ENCODE measurements at places on chromosomes 1 and 21.
A peak's percentile ranks its signal among the peaks of the same experiment; 100 is the strongest.

GRCh38 chr1:41611068-41611931, 126.8 kb upstream of the EDN2 start:
- no peak for DNase-seq

DNA sequence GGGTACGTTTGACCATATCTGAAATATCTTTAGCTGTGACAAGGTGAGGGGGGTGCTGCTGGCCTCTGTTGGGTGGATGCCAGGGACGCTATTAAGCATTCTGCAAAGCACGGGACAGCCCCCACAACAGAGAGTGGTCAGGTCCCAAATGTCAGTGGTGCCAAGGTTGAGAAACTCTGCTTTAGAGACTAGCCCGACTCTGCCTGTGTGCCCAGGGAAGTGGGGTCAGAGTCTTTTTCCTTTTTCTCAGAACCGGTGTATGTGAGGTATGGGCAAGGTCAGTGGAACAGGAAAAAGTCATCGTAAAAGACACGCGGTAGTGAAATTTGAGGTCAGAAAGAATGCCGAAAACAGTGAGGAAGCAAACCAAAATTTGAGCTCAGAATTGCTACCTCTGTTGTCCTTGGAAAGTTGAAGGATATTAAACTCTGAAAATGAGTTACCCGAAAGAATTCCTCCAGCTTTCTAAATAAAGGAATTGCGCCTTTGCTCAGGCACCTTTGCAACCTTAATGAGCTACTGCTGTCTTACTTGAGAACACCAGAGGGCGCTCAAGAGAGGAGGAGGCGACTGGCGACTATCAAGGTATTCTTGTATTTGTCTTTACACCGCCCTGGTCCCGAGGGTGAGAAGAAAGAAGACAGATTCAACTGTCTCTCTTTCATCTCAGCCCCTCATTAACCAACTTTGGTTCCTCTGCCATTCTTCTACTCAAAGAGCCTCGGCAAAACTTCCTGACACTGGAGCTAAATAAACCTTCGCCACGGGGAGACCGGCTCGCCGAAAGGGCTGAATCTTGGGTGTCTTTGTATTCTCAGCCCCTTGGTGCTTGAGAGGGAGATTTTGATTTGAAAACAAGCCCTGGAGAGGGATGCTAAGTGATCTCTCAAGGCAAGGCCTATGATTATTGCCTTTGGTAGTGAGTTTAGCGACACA, 85.4 kb upstream of the OLIG2 start:
- DNase-seq: peak; percentile 61

GRCh38 chr1:10195570-10195969, 14.8 kb upstream of the KIF1B start:
- no peak for DNase-seq

GRCh38 chr1:190736971-190737590, 259.4 kb upstream of the BRINP3 start:
- DNase-seq: no peak

GRCh38 chr1:116031302-116031835, 55.1 kb downstream of the SLC22A15 start:
- no peak for DNase-seq

DNA sequence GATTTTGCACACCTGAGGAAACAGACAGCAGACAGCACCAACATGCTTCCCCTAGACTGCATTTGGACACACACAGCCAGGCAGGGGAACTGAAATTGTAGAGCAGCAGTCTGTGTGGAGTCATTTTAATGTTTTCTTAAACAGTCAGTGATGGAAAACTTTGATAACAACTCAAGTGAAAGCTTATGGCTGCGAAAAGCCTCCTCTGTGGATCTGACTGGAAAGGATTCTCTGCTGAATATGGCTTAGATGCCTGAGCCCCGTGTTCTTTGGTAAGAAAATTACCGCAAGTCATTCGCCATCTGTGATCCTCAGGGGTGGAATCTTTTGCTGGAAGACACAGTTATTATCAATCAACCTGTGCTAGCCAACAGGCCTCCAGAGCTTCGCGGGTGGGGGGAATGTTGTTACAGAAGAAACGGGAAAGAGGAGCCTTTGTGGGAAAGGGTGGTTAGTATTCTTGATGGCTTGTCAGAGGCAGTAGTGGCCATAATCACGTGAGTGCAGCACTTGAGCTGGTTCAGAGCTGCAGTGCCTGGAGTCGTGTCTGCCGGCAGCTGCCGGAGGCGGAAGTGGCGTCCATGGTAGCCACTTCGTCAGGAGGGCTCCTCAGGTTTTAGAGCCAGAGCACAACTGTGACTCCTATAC, 204.7 kb downstream of the ST6GALNAC3 start:
- DNase-seq: peak; percentile 68

DNA sequence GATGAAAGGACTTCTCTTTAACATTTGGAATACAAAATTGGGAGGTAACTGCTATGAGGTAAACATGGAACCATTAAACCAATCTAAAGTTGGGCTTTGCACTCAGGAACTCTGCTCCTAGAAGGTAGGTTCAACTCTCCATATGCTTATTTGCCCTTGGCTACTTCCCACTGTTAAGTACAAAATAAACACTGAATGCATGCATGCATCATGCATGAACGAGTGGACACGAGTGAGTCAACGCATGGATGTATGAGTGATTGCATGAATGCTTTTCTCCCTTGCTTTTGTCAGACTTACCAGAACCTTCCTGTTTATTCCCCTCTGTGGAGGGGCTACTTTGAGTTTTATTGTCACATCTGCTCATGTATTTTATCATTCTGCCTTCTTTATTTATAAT, 42.4 kb upstream of the RUNX1 start:
- DNase-seq: no peak

- peak; percentile 7 for DNase-seq
Observed at GRCh38 chr1:221718381-221719277, 23.3 kb downstream of the DUSP10 start.

DNA sequence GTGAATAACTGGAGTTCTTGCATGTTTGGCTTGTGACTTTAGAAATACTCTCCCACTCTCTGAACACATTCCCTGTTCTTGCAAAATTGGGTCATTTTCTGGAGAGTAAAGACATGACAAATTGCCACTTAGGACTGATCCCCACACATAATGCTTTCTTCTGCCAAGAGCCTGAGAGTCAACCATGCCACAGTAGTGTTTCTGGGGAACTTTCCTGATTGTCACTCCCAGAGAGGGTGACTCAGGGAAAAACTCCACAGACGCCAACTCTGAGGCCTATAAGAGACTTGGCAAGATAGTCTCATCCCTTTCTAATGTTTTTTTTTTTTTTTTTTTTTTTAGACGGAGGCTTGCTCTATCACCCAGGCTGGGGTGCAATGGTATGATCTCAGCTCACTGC, 157.8 kb downstream of the ATG4C start:
- no peak for DNase-seq

DNA sequence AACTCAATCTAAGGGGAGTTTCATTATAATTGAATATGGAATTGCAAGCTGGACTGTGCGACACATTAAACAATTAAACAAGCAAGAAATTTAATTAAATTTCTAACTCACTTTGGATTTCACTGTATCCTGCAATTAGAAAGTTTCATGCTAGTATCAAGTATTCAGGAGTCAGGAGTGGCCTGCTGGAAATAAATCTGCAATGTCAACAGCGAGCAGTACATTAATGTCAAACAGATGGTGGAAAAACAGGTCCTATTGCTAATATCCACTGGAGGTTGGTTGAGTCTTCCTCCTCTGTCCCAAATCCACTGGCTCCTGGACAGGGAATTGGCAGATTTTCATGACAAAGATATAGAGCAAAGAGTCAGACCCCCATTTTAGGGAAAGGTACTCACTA, 237.1 kb downstream of the VAV3 start:
- no peak for DNase-seq

GRCh38 chr1:51299981-51300670, 30.2 kb downstream of the TTC39A start:
- peak; percentile 62 for DNase-seq

DNA sequence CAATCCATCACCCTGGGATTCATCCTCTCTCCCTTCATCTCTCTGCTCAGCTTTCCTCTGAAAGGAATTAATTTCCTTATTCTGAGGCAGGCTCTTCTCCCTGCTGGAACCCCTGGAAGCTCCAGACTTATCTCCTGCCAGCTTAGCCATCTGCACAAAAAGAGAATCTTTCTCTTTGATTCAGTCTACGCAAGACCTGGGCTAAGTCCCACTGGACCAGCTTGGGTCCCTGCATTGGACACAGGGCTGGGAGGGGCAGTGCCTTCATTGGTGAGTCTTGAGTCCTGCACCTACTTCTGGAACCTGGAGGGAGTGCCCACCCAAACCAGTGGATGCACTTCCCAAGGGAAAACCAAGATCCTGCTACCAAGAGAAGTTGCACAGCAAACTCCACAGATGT, 271.7 kb upstream of the CSF3R start:
- peak; percentile 80 for DNase-seq

GRCh38 chr1:53121319-53122172, 20.9 kb downstream of the SLC1A7 start:
- DNase-seq: peak; percentile 90

DNA sequence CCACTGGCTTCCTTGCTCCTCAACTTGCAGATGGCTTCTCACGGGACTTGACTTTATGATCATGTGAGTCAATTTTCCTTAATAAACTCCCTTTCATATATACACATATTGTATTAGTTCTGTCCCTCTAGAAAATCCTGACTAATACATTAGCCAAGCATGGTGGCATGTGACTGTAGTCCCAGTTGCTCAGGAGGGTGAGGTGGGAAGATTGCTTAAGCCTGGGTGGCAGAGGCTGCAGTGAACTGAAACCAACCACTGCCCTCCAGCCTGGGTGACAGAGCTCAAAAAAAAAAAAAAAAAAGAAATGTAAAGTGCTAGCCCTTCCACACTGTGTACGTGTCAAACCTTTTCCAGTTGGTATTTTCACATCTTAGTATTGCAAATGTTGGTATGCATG, 857.0 kb downstream of the LTN1 start:
- no peak for DNase-seq

- no peak for DNase-seq
Observed at GRCh38 chr21:40797891-40798290, 49.1 kb downstream of the DSCAM start.

DNA sequence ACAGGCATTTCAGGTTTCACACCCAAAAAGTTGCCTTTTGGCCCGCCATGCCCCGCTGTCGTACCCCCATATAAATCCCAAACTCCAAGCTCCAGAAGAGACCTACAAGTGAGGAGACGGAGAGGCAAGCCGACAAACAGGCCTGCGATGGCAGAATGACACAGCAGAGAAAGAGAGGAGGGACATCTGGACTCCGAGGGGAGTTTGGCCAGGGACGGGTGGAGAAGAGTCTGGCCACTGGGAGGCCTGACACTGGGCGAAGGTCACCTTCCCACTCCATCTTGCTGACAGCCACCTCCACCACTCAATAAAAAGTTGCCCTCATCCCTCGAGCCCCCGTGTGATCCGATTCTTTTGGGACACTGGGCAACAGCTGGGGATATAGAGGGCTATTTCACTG, 1.9 kb upstream of the CFH start:
- DNase-seq: no peak

DNA sequence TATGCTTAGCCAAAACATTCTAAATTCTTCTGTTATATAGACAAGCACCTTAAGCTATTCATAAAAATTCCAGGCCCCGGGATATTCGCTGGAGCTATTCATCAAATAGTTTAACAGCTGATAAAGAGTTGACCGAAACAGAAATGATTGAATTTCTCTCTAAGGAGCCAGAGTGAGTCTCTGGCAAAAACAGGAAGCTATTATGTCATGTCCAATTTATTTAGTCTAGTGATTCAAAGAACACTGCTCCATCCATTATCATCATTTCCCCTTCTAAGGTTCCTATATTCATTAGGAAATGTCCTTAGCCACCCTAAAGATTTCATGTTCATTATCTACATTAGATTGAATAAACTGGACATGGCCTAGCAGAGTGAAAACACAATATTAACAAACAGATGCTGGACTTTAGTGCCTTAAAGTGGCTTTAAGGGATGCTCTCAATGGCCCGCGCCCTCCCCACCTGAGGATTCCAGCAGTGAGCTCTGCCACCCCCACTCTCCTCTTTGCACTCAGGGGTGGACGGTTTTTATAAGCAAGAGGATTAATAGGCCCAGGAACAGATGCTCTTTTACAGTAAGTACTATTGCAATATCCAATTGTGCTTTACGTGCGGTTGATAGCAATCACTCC, 122.1 kb upstream of the RGS1 start:
- DNase-seq: peak; percentile 23

DNA sequence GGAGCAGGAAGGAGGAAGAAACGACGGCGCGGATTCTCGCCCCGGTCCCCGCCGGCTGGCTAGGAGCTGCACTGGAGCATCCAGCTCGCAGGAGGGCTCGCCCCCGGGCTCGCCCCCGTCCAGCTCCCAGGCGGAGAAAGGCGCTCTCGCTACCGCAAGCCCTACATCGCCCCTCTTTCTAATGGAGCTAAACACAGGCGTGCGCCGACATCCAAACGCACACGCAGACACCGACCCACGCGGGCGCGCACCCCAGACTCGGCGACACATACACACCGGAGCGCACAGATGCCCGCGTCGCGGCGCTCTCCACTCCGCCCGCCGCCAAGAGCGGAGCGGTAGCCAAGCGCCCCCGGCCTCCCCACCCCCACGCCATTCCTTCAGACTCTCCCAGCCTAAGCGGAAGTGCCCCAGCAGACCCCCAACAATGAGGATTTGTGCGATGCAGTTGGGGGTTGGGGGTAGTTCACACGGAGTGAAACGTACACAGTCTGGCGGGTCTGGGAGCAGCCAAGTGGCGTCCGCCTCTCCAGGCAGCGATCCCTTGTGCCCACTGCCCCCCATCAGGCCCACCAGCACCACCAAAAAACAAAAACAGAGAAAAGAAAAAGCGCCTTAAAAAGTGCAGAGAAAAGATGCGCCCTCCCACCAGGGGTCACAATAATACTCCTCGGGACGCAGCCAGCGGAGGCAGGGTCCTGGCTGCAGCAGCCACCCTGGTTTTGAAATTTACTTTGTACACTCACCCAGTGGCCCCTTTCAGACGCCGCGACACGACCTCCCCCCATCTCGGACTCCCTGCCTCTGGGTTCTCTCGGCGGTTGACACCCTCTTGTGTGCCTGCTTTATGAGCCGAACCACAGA, 1.4 kb downstream of the DAB1 start:
- peak; percentile 60 for DNase-seq

DNA sequence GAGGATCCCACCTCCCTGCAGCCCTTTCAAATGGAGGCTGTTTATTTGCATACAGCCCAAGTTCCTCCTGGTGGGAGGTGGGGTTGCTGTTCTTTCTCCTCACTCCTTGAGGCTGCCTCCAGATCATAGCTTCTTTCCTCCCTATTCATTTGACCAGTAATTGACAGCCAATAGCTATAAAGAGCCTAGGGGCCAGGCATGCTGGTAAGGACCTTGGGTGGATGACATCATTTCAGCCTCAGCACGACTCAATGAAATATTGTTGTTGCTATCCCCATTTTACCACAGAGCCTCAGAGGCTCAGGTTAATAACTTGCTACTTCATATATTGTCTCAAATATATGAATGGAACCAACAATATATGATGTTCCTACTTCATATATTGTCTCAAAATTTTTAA, 31.1 kb downstream of the ZSCAN20 start:
- no peak for DNase-seq

- DNase-seq: no peak
Observed at GRCh38 chr1:4171480-4172450, 271.7 kb upstream of the C1orf174 start.

- DNase-seq: no peak
Observed at GRCh38 chr1:228109962-228110488, 926 bp upstream of the MRPL55 start.

- DNase-seq: peak; percentile 32
Observed at GRCh38 chr21:36504067-36505058, 24.4 kb upstream of the CLDN14 start.

GRCh38 chr1:218525031-218525430, 179.9 kb downstream of the TGFB2 start:
- DNase-seq: no peak
